Effector memory CD8-positive, alpha-beta T cell (primary cell): ENCODE measurements at places on chromosomes 12 and 14.

GRCh38 chr12:56206452-56207166, 15.1 kb downstream of the RNF41 start:
- DNase-seq: no peak

DNA sequence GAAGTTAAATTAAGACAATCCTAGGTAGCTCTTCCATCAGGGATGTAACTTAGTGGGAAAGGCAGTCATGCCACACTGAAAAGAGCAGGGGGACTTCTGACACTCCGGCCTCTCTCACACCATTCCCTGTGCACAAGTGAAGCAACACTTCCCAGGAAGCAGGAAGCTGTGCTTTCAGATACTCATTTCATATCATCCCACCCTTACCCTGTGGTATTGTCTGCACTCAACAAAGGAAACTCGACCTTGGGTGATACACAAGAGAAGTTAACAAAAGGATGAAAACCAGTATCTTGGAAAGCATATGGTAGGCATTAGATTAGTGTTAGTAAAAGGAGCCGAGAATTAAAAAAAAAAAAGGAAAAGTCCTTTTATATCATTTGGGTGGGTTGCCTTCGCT, 61.3 kb upstream of the MDM1 start:
- DNase-seq: no peak

GRCh38 chr12:126936181-126936851, 1330.7 kb upstream of the TMEM132C start:
- DNase-seq: no peak

GRCh38 chr12:95646781-95647190, 95.5 kb upstream of the USP44 start:
- DNase-seq: no peak

- no peak for DNase-seq
These were observed 33.7 kb upstream of the RERGL start for GRCh38 chr12:18123707-18124106.

DNA sequence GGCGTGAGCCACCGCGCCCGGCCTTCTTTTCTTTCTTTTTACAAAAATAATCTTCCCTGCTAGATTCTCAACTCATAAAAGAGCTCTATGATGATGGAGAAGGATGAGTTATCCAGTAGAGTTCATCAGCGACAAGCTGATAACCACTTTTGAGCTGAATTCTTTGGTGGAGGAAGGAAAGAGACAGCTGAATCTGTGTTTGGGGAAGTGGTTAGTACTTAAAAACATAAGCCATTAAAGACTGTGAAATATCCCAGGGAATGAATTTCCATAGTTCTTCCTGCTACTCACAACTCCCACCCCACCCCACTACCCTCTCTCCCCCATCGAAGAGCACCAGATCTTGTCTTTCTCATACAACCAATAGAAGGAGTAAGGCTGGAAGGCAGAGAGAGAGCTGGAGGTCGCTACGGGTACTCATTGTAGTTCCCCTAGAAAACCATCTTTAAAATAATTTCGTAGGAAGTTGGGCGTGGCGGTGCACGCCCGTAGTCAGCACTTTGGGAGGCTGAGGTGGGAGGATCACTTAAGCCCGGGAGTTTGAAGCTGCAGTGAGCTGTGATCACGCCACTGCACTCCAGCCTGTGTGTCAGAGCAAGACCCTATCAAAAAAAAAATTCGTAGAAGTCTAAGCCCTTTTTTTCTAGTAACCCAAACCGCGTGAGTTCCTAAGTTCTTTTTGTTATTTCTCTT, 647 bp upstream of the ESPL1 start:
- no peak for DNase-seq

- no peak for DNase-seq
These were observed 141.3 kb upstream of the RASSF8 start for GRCh38 chr12:25817166-25817565.

GRCh38 chr14:79448960-79449359, 762.3 kb downstream of the DIO2 start:
- DNase-seq: no peak

- DNase-seq: no peak
These were observed 189.1 kb downstream of the BMP4 start for GRCh38 chr14:53767566-53767965.

DNA sequence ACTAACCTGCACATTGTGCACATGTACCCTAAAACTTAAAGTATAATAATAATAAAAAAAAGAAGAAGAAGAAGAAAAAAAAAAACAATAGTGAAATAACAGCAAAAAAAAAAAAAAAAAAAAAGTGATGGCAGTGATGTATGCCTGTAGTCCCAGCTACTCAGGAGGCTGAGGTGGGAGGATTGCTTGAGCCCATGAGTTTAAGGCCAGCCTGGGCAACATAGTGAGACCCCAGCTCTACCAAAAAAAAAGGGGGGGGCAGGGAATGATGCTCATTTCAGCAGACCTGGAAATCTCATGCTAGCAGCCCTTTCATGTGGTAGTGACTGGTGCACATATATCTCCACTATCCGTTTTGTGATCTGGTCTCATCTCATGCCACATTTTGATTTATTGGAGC, 20.8 kb downstream of the TRAFD1 start:
- no peak for DNase-seq

- DNase-seq: no peak
These were observed 24.7 kb upstream of the ATP5MC2 start for GRCh38 chr12:53700567-53700966.

DNA sequence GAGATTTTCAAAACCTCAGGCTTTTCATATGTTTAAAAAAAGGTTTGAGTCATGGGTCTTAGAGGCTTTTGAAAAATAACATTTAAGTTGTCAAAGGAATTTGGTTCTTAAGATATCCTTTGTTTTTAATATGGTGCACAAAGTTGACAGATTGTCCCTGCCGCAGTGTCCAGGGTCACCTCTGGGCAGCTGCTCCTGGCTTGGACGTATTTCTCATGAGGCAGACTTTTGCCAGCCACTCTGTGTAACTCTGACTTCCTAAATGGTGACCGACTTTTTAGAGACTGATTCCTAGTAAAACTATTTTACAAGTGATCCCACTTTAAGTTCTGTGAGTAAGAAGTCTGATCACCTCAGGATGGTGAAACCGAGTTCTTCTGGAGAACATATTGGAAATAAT, 27.5 kb downstream of the XRCC3 start:
- no peak for DNase-seq

DNA sequence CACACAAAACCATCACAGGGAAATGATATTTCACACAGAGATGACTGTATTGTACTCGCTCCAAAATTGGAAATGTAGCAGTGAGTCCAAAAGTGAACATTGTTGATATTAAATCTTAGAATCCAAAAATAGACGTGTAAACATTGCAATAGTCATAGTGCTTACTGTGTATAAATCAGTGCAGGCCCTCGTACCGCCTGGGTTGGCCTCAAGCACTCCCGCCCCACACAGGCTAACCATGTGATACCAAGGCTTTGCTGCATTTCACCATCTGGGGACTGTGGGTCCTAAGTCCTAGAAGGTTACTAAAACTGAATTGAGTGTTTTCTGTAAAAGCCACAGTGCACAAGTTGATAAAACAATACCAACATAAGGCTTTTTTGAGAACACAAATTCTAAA, 107.3 kb downstream of the PPP2R5E start:
- DNase-seq: no peak

- DNase-seq: no peak
These were observed 12.6 kb upstream of the SERPINA3 start for GRCh38 chr14:94599656-94600004.

- DNase-seq: no peak
These were observed 16.0 kb downstream of the C14orf132 start for GRCh38 chr14:96055065-96055752.

GRCh38 chr14:20144820-20145219, 6.2 kb downstream of the OR4N5 start:
- DNase-seq: no peak

GRCh38 chr12:1828856-1829255, 8.5 kb downstream of the LRTM2 start:
- DNase-seq: no peak

DNA sequence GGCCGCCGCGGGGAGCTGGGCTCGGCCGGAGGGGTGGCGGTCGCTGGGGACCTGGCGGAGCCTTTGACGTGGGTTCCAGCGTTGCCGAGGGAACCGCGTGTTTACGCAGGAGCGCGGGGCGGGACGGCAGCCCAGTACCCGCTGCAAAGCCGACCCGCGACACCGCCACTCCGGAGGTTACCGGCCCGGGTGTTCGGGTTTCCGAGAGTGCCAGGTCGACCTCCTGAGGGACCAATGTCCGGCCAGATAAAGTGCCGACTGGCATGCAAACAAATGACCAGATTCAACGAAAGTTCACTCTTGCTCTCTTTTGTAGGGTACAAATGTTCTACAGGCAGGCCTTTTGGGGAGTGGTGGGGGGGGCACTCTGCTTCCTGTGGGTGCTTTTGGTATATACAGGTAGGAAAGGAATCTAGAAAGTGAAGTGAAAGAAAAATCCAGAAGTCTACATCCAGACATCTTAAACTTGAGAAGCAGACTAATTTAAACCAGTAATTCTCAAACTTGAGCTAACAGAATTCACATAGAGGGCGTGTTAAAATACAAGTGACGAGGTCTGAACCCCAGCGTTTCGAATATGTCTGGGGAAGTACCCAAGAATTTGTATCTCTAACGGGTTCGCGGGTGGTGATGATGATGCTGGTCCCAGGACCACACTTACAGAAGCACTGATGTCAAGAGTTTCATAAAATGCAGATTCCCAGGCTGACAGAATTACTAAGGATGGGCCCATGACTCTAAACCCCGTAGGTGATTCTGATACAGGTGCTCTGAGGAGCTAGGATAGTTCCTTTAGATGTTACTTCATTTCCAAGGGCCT, at the start of gene GPR135:
Gene GPR135 (minus strand): TSS at position 65 of the 820 bp plus-strand sequence. CDS start 154 bp downstream, outside the sequence.
- DNase-seq: peak; percentile 38

DNA sequence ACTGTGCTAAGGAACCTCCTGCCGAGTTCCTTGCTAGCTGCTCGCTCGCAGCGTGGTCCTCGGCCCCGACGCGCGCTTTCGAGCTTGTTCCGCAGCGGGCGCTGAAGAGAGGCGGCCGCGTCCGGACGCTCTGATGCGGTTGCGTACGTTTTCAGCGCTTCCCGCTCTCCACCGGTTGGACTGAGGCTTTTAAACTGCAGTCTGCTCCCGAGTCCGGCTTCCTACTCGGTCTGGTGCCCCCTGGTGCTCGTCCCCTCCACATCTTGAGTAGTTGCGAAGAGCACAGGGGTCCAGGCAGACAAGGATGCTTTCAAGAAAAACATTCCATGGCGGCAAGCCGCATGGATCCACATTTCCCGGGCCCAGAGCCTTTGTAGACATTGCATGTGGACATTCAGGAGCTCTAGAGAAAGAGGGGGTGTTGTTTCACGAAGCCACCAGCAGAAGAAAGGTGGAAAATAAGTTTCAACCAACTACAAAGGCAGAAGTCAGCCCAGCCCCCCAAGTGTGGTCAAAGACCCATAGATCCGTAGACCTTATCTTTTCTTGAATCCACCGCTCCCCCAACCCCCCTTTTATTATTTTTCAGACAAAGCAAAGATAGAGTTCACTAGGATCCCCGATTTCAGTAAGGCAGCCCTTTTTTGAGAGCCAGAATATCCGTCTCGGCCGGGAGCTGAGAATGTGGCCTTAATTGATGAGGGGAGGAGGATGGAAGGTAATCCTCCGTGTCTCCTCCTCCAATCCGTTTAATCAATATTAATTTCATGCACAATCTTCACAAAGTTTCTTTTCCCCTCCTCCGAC, 984 bp upstream of the WNK1 start:
- DNase-seq: peak; percentile 73

- DNase-seq: no peak
These were observed 16.5 kb downstream of the SEL1L start for GRCh38 chr14:81516986-81517797.

- DNase-seq: no peak
These were observed 12.0 kb upstream of the SLC2A14 start for GRCh38 chr12:7884689-7885088.

DNA sequence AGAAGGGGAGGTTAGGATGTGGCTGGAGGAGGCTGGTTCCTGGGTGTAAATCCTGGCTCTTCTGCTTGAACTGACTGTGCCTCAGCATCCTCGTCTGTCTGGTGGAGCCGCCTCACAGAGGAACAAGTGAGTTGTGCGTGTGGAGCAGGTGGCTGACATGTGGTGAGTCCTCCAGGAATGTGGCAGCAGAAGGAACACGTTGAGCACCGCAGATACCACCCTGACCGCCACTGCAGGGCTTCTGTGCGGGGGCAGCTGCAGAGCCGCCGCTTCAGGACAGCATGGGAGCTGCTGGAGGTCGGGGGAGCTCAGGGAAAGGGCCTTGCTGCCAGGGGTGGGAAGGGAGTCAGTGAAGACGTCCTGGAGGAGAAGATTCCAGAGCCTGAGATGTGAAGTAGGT, 48.9 kb downstream of the TRAF3 start:
- DNase-seq: no peak

- no peak for DNase-seq
These were observed 76.0 kb downstream of the SYNE3 start for GRCh38 chr14:95440496-95440895.

DNA sequence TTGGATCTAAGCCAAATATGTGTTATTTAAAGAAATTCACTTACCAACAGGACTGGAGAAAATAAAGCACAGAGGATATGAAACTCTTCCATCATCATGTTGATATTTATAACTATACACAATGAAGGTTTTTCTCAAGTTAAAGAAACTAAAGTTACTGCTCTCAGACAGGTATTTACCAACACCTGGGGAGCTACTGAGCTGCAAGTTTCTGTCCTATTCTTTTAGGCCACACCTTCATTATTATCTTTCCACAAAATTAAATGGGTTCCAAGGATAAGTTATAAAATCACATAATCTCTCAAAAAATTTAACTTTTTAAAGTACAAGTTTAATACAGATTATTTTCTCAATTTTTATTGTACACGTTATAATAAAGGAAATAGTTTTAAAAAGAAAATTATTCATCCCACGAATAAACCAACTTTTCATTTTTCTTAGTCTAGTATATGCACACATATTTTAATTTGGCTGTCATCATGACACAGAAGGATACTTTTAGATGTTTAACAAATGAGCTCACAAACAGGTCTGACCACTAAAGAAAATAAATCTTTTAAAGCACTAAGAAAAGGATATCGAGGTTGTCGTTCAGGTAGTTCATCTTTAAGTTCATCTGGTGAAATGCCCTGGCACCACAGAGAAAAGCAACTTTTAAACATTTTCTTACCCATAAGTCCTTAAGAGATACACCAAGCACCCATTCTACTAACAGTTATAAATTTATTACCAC, 7.8 kb downstream of the GMFB start:
- no peak for DNase-seq

DNA sequence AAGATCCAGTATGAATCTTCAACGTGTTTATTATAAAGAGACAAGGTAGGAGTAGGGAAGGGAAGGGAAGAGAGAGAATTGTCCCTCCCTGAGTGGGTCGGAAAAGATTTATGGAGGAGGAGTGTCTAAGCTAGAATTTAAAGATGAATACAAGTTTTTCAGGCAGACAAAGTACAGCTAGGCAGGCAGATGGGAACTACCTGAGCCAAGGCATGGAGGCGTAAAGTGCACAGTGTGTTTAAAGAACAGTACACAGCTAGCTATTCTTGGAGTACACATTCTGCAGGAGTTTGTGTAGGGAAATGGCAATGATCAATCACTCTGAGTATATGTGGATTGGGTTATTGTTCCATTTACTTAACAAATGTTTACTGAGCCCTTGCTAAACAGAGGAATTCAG, 20.1 kb downstream of the PLEKHG7 start:
- DNase-seq: no peak

GRCh38 chr14:76280221-76280620, 95.7 kb upstream of the ESRRB start:
- DNase-seq: no peak

- no peak for DNase-seq
These were observed 17.4 kb upstream of the PRB2 start for GRCh38 chr12:11412731-11413130.
